ENCODE measurements at places on chromosomes 3 and 15.

DNA sequence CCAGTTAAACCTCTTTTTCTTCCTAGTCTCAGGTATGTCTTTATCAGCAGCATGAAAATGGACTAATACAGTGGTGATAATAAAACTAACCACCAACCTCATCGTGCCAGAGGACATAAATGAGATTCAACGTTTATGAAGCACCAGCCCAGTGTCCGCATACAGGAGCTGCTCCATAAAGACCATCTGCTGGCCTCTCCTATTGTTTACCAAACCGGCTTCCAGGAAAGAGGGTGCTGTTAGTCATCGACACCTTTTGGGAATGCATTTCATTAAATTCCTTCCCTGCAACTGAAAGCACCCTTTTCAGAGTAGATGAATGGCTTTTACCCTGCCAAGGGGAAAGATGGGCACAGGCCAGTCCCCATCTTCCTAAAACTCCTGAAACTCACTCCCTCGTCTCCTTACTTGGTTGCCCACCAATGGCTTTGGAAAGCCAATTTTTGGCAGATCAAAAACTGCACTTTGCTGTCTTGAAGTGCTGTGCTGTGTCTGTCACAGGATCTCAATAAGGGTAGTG is 122.1 kb downstream of the AQP9 start:
- DNase-seq = peak; percentile 9

DNA sequence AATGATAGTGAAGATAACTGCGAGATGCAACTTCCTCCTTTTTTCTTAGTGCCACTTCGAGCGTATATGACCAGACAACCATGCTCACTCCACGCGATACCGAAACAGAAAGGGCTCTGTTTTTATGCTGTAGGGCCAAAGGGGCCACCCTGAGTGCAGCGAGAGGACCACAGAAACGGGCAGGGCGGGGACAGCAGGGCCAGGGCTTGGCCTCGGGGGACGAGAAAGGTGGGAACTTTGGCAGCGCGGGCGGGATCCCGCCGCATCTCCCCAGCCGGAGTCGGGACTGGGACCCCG is 483 bp downstream of the VPS13C start:
- peak; percentile 58 for DNase-seq

- no peak for DNase-seq
These were observed 148.1 kb downstream of the LMLN start for GRCh38 chr3:198107840-198108734.

GRCh38 chr3:22231061-22231460 is 480.1 kb upstream of the ZNF385D start:
- peak; percentile 57 for DNase-seq

GRCh38 chr3:15932348-15933300 is 134.8 kb upstream of the ANKRD28 start:
- DNase-seq = no peak
